Right cardiac atrium (tissue), 5 donors: ENCODE measurements at places on chromosomes 7 and 10. TPM values are rescaled to one million over a fixed set of nuclear protein-coding genes. Genes with fewer than 3 reads are reported as not detected.

DNA sequence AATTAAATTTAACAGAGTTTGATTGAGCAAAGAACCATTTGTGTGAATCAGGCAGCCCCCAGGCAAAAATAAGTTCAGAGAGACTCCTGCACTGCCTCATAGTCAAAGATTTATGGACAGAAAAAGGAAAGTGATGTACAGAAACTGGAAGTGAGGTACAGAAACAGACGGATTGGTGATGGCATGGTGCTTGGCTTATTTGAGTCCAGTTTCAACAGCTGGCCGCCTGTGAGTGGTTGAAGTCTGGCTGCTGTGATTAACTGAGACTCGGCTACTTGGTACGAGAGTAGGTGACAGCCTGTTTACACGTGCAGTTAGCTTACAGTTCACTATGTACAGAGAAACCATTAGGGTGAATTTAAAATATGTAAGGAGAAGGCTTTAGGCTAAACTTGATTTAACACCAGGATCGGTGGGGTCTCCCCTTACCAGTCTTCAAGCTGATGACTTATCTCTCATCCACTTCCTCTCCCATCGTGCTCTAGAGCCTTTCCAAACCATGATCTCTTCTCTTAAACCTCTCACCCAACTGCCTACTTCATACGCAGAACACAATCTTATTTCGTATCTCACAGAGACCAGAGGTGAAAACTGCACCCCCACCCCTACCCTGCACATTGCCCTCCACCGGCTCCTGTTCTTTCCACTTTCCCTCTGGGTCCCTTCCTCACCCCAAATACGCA lies 5.0 kb upstream of the MSMB start:
- DNase-seq = no peak

Gene LIPM
- not detected for total RNA-seq

Gene PALD1
- total RNA-seq = 5.7 TPM

DNA sequence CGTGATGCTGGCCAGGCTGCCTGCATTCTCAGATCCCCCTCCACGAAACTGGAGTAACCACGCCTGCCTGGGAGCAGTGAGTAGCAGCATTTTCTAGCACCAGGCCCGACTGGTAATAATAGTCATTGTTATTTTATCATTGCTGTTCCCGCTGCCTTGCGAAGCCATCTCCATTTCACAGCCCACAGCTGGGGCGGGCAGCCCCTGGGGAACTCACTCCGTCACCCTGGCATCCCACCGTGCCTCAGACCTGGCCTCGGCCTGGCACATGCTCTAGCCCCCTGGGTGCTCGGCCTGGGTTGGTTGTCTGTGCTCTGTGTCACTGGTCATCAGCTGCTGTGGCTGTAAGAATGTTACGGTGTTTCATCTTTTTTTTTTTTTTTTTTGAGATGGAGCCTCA lies 57.7 kb upstream of the SH2B2 start:
- peak; percentile 7 for DNase-seq

GRCh38 chr10:101879456-101880231 lies 36.0 kb upstream of the KCNIP2 start:
- DNase-seq = no peak
